ENCODE measurements at places on chromosomes 2 and 18. TPM values are rescaled to one million over a fixed set of nuclear protein-coding genes. Genes with fewer than 3 reads are reported as not detected.

The CXCR1 gene
- total RNA-seq = not detected

The CNDP1 gene
- total RNA-seq = not detected

The SKOR2 gene
- total RNA-seq = not detected

The MFF gene
- total RNA-seq = 102 TPM

The COLEC11 gene
- total RNA-seq = 0.70 TPM
